ENCODE measurements at places on chromosomes 3 and 15.

GRCh38 chr15:59924812-59925522 is 79.1 kb upstream of the FOXB1 start:
- no peak for DNase-seq

GRCh38 chr3:36032180-36033047 is 347.9 kb upstream of the STAC start:
- no peak for DNase-seq

DNA sequence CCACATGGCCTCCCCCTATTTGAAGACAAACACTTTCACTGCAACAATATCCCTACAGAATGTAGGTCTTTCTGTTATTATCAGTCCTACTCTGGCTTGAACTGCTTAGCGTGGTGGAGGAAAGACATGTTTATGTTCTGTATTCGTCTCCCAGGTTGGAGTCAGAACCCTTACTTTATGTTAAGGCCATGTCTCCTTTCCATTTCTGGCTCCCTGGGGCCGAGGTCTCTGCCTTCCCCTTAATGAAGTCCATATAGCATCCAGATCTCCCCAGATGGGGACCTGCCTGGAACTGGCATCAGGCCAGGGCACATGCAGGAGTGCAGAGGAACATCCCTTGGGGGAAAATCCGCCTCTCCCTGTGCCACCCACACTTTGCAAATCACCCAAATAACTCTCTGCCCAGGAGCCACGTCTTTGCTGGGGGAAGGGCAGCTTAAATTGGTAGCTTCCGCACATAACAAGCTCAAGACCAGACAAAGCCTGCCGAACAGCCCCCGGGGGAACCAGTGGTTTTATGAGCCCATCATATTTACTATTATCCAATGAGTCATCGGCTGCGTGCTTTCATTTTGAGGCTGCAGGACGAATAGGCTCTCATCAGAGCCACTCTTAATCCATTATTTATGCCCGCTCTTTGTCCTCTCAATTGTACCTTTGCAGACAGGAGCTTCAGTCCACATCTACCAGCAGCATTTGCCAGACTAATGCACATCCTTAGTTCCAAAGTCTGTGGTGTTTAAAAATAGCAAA is 237.0 kb downstream of the UACA start:
- no peak for DNase-seq

DNA sequence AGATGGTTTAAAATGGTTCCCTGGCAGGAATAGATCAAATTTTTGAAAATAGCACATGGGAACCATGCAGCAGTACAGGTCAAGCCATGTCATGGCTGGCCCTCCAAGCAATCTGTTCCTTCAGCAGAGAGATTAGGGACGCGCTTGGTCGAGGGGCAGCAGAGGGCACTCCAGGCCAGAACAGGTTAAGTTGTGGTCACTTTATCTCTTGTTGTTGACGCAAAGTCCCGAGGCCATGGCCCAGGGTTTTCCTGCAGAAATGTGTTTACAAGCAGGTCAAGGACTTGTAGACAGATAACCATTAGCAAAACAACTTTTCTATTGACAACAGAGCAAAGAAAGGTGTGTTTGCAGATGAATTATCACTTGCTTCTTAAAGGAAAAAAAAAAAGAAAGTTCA is 570.0 kb upstream of the NR2F2 start:
- DNase-seq: no peak

DNA sequence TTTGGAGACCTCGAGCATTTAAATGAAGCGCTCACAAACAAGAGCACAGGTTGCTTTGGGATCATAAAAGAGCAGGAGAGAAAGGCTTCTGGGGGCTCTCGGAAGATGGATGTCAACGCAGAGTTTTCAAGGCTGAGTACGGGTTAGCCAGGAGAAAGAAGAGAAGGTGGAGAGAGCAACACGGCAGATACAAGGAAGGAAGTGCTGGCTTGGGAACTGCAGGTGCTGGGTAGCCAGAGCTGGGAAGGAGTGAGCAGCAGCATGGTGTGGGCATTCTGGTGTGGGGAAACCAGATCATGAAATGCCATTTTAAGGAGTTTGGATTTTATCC is 580 bp upstream of the RUBCN start:
- no peak for DNase-seq

All from epithelial cell of proximal tubule (primary cell).